ENCODE measurements at places on chromosomes 12 and 14.

DNA sequence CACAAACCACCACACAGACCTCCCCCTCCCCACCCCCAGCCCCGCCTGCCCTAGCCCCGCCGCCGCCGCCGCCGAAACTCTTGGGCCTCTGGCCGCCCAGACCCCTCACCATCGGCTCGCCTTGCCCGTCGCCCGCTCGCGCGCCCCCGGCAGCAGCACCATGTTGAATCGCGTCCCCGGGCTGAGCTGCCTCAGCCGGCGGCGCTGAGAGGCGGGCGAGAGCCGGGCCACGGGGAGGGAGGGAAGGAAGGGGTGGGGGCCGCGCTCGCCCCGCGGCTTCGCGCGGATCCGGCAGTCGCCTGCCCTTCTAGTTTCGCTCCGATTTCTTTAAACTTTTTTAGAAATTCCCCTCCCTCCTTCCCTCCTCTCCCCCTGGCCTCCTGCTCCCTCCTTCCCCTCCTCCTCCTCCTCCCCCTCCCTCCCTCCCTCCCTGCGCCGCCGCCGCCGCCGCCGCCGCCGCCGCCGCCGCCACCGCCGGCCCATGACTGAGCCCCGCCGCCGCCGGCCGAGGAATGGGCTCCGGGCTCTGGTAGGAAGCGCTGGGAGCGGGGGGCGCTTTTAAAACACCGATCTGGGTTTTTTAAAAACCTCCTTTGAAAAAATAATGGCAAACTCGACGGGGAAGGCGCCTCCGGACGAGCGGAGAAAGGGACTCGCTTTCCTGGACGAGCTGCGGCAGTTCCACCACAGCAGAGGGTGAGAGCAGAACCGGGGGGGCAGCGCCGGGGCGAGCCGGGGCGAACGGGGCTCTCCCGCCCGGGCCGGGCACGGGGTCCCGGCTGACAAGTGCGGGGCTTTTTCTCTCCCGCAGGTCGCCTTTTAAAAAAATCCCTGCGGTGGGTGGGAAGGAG lies at the start of gene ARID2:
TSS of gene ARID2 (plus strand) at position 474 of the 851 bp plus-strand sequence. CDS start at position 605, 131 bp downstream.
- peak; percentile 78 for DNase-seq

DNA sequence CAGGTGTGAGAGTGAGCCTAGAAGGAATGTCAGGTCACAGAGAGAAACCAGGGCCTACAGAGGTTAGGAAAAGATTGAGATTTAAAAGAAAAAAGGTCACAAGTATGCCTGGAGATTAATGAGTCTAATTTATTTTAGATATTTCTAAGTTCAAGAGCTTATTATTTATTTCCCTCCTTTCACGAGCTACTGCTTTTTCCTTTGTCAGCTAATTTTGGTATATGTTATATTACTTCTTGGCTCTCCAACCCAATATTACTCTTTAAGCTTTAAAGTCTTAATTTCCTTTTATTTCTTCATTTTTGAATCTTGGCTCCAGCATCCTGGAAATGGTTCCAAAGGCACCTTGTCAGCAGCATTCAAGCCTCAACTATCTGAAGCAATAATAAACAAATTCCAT lies 109.5 kb upstream of the MIS18BP1 start:
- no peak for DNase-seq

DNA sequence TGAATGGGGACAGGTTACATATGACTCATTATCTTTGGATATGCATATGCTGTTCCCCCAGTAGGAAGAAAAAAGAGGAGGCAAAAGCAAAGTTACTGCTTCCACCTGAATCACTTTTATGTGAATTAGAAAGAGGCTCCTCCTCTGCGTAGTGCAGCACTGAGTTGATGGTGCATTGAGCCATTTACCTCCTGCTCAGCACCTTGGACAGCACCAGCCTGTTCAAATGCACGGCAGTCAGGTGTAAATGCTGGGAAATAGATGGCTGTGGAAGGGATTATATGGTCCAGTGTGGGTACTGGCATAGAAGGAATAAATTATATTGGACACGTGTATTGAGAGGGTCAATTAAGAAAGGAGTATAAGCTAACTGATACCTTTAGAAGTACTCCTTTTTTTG lies 541.9 kb upstream of the SEL1L start:
- peak; percentile 20 for DNase-seq

- no peak for DNase-seq
Measured at GRCh38 chr12:22299294-22299912, 35.1 kb downstream of the ST8SIA1 start.

- peak; percentile 9 for DNase-seq
Measured at GRCh38 chr12:14982562-14982961, 9.7 kb downstream of the PDE6H start.

GRCh38 chr12:168763-169525 lies 45.0 kb downstream of the SLC6A12 start:
- peak; percentile 14 for DNase-seq

- DNase-seq = no peak
Measured at GRCh38 chr12:27112871-27113270, 30.5 kb upstream of the C12orf71 start.

Measured in GM23248 (cell line).